T-helper 2 cell (primary cell): ENCODE measurements at places on chromosomes 12 and 14.
A peak's percentile ranks its signal among the peaks of the same experiment; 100 is the strongest.

GRCh38 chr12:95282266-95282665 is 64.7 kb downstream of the VEZT start:
- DNase-seq = no peak

- DNase-seq = peak; percentile 91
These were observed at the start of gene DYRK2 for GRCh38 chr12:67648521-67649260. Gene DYRK2 (plus strand): TSS chr12:67648745. CDS start chr12:67649134, 389 bp downstream.

GRCh38 chr12:8870586-8870985 is 43.7 kb upstream of the PHC1 start:
- DNase-seq = no peak

DNA sequence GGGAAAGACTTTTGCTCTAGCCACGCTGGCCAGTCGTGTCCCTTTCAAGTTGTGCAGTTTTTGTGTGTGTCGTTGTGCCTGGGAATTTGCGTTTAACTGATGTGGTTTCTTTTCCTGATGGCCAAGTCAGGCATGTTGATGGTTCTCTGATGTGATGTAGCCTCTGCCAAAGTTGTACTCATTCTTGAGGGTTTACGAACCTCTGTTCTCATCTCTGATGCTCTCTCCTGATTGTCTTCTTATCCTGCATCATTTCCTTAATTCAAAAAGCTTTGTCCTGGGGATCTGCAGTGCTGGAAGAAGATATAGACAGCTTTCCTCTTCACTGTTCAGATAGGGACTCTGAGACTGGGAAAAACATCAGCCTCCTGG is 25.4 kb downstream of the CD9 start:
- no peak for DNase-seq

- DNase-seq = no peak
These were observed 272.6 kb downstream of the CCER1 start for GRCh38 chr12:90682398-90682797.

DNA sequence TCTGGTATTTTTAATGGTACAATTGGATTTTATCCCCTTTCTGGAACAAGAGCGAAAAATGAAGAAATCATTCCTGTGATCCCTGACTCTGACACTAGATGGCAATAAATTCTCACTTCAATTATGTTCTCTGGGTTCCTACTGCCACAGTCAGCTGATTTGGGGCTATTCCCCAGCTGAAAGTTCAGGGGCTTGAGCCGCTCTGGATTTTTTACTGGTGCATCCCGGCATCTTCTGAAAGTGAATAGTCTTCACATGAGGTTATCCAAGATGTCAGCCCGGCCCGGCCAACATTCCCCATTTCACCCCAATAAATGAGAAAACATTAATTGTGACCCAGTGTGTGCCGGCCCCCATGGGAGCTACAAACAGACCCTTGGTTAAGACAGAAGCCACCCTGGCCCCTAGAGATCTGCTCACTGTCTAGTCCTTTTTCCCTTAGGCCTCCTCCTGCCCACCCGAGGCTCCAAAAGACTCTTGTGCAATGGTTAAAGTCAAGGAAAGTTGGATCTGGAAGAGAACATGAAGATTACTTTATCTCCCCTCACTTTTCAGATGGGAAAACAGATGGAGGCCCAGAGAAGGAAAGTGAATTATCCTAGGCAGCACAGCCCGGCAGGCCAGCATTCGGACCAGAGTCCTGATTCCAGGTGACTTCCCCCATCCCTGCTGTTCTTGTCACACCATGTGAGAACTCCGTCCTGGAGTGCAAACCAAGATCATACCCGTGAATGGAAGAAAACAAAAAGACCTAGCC is 20.8 kb downstream of the CKAP4 start:
- peak; percentile 48 for DNase-seq

DNA sequence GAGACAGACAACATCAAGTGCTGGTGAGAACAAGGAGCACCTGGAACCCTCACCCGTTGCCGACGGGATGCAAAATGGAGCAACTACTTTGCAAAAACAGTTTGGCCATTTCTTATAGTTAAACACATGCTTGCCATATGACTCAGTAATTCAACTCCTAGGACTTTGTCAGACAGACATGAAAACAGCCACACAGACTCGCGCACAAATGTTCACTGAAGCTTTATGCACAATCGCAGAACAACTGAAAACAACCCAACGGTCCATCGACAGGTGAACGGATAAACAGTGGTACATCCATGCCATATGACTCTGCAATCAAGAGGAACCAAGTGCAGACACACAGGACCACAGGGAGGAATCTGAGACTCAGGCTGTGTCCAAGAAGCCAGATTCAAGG is 30.8 kb downstream of the NCOR2 start:
- no peak for DNase-seq

GRCh38 chr12:42498549-42499247 is 90.8 kb downstream of the PRICKLE1 start:
- no peak for DNase-seq

DNA sequence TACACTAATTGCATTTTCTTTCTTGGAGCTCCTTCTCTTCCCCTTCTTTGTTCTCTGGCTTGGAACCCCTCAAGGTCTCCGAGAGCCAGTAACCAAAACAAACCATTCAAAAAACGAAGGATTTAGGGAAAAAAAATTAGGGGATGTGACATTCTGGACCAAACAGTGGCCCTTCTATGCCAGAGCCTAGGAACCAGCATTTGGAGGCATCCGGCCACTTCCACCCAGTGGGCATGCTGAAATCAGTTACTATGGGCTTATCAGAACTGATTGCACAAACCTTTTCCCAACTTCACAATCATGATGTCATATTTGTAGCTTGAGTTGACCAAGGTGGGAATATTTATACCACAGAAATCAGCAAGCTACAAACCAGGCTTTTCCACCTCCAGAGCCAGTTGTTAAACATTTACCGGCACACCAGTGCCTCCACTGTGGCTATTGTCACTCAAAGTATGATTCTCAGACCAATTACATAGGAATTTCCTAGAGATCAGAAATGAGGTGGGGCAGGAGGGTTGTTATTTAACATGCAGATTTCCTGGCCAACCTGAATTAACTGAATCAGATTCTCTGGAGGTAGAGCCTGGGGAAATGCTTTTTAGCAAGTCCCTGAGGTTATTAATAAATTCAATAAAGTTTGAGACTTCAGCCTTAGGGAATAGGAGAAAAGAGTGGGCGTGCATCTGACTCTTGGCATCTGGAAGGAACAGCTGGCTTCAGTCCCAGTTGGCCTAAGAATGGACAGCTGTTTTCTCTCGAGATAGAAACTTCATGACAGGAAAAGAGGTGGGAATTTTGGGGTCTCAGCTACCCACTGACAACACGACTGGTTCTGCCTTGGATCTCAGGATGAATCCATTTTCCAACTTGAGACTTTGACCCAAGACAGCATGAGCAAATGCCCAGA is 273.9 kb downstream of the ZFP36L1 start:
- no peak for DNase-seq

DNA sequence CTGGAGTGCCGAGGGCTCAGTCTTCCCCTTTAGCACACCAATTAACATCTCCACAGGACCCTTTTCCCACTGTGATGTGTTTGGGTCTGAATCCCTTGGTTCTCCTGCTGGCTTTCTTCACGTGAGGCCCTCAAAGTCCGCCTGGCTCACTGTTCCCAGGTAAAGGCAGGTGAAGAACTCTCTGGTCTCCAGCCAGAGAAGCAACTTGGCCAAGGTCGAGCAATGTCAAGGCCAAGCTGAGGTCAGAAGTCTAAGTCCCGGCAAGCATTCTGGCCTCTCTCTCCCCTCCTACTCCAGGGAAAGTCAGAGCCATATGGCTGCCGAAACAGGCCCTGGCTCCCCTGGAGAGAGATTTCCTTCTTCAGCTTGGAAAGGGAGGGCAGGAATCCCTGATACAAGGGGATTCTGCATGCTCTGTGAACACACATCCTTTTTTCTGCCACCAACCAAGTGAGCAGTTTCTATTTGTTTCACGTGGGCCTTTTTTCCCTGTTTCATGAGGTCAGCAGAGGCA is 61.4 kb upstream of the ESRRB start:
- DNase-seq = no peak

DNA sequence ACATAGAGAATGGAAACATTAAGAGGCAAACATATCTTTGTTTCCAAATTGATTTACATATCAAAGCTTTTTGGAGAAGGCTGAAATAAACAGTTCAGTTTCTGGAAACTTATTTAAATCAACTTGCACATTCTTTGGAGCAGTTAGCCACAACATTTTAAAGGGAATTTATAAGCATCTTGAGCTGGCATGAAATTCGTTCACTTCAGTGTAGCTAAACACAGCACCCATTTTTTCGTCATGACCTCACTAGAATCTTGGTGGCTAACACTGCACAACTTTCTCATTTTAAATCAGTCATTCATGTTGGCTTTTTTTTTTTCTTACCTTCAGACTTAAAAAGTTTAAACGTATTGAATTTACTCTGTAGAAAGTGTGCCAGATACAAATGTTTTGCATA is 1139.9 kb upstream of the FLRT2 start:
- DNase-seq = no peak

GRCh38 chr12:110590806-110591326 is 7.7 kb upstream of the PPTC7 start:
- no peak for DNase-seq

DNA sequence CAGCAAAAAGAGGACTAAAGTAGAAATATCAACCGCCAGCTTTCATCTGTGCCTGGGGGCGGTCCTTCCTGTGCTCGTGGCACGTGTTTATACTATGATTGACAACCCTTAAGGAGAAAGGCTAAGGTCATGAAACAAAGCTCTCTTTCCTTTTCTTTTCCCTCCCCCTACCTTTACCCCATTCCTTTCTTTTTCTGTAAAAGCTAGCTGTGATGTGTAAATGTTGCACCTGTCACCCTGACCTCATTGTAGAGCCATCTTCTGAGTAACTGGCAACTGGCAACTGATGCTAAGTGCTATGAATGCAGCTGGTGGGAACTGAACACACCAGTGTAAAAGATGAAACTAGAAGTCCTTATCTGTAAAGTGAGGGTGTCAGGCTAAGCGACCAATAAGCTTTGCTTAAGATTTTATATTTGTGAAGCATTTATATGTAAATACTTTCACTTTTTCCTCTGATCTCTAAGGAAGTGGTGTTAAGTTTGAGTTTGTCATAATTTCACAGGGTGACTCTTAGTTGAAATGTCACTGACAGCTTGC is 102.8 kb upstream of the BCAT1 start:
- peak; percentile 82 for DNase-seq

GRCh38 chr14:51744372-51745130 is 92.8 kb downstream of the FRMD6 start:
- no peak for DNase-seq

- DNase-seq = no peak
These were observed 113.5 kb upstream of the EGLN3 start for GRCh38 chr14:34064349-34064748.

DNA sequence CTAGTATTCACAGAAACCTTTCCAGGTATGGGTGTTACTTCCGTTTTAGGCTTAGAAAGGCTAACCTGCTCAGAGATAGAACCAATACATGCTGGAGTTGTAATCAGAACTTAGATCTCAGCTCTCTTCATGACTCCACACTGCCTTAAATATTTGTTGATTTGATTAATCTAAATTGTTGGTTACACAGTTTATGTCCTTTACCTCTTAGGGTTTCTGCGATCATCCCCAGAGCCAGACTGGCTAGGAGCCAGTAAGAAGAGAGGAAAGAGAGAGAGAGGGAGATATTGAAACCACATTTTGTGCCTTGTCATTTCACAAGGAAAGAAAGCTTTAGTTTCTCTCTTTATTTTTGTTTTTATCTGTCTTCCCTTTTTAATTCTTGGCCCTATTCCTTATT is 16.8 kb upstream of the MGP start:
- DNase-seq = no peak

DNA sequence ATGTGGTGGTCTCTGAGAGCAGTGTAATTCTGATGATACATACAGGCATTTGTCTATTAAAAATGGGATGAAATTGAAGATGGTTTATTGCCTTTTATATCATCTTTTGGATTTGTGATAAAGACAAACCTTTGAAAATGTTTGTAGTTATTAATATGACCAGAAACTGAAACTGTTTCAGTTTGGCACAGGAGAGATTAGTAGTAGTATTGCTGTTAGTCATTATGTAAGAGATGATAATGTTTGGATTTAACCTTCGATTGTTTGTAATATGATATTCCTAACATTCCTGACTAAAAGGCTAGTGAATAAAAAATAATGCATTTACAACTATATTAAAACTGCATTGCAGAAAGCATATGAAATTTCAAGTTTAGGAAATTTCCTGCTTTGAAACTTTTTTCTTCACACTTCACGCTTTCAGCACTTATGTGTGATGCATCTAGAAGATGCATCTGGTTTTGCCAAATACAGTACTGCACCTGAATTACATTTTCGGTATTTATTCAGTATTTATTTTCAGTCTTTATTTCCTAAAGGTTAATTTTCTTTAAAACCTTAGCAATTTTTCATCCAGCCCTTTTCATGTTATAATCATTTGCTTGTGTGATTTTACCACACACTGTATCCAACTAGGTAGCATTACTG is 25.5 kb downstream of the ADIPOR2 start:
- DNase-seq = no peak

DNA sequence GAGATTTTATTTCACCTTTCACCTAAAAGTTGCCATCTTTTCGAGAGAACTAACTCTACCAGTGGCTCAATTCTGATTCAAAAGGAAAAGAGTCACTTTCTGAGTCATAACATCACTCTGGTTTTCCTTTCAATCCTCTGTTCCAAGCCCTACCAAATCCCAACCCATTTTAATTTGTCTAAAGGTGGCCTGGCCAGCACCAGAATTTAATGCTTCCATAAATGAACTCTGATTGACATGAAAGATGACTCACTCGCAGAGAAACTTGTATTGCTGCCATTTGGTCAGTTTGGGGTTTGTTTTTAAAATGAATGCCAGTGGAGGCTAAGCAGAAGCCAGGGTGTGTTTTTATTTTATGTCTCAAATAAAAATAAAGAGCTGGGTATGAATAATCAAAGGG is 117.4 kb upstream of the SOX5 start:
- no peak for DNase-seq

GRCh38 chr14:77615361-77616132 is 890 bp downstream of the SPTLC2 start:
- no peak for DNase-seq

GRCh38 chr14:59154373-59154772 is 34.1 kb upstream of the DAAM1 start:
- no peak for DNase-seq

- DNase-seq = no peak
These were observed 76.8 kb upstream of the LHX5 start for GRCh38 chr12:113548467-113548866.

DNA sequence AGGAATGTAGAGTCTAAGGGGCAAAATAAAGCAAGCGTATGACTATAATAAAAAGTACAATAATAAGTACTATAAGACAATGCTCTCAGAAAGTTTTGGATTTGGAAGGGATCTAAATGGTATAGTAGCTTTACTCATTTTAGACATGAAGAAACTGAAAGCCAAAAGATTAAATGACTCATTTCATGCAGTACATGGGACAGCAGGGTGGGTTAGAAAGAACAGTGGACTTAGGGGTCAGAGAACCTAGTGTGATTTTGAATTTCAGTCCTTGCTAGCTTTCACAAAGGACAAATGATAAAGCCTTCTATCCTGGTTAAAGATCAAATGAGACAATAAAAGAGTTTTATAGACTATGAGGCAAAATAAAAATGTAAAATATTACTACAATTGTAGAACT is 6.8 kb upstream of the LEMD3 start:
- no peak for DNase-seq
